ENCODE measurements at places on chromosomes 4 and X.

DNA sequence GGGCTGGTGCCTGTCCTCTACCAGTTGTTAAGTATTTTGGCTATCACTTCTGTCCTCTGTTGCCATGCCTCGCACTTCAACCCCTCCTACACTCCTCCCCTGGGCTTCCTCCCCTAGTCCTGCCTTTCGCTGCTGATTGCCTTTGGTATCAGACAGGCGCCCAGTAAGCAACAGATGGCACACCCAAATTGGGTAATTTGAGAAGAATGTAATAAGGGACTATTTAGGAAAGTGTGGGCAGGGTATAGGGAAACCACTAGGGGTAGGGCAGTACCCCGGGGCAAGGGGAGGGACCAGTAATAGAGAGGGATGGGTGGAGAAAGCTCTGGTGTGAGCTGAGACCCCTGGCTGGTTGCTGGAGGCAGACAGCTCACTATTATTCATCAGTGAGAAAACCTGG is 172.7 kb upstream of the USP9X start:
- DNase-seq: no peak

DNA sequence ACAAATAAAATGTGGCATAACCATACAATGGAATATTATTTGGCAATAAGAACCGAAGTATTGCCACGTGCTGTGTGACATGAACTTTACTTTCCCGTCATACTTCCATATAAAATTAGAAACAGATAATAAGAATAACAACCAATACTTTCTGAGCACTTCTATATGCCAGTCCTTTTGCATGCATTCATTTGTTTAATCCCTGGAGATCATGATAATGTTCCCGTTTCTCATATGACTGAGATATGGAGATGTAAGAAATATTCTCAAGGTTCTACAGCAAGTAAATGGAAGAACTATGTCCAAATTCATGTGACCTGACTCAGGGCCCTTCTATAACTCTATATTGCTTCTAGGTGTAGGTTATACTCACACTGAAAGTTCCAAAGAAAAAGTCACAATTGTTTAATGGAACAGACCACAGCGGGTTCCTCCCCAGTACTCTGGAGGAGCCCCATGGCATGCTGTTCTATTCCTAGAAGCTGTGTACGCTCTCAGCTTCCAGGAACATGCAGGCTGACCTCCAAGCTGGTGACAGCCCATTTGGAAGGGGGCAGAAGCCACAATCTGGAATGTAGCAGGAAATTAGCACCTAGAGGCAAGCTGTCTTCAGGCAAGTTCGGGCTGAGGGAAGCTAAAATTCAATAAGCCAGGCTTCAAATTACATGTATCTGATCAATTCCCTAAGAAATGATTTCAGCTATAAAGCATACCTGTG is 31.5 kb downstream of the QDPR start:
- no peak for DNase-seq

DNA sequence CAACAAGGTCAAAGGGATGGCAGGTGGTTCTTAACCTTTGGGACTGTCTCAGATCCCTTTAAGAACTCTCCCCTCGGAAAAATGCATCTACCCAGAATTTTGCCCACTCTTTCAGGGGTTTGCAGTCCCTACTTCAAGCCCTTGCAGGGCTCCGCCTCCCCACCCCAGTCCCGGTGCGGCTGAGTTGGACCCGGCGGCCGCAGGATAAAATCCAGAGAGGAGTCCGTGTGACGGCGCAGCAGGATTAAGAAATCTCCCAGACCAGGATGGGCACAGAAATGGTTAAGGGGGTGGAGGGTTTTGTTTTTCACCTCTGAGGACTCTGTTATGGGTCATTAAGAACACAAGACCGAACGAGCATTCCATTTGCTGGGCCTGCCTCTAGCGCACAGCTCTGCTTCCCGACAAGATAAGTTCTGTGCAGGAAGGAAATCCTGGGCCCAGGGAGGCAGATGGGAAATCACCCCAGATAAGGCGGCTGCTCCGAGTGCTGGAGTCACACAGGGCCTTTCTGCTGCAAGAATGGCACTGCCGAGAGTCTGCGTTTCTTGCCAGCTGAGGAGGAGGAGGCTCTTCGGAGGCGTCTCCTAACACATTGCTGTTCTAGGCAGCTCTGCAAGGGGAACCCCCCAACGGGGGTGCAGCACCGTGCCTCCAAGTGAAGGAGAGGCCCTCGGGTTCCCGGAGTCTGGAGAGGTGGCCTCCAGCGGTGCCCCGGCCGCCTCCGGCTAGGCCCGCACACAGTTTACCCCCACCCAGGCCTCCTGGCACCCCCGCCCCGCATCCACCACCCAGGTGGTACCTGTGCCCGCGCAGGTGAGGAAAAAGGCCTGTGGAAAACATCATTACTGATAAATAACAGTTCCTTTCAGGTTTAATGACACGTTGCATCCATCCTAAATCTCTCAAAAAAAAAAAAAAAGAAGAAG is 277.6 kb downstream of the BCOR start:
- peak; percentile 48 for DNase-seq

DNA sequence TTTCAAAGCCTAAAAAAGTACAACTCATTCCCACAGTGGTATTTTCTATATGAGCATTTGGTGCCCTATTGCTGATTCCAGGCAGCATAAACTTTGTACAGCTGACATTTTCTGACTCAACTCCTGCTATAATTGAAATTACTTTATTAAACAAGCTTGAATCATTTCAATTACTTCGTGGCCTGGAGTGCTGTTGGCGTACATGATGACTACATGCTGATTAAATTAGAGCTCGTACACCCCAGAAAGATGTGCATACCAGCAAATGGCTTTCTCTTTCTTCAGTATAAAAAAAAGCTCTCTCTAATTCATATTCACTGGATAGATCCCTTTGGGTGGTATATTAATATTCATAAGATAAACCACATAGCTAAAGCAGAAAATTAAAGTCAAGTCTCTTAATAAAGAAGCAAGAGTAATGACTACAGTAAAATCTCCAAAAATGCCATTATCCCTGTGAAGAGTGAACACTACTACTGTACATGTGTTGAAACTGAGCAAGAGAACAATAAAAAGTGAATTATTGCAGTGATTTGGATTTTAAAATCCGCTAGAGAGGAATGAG is 245.0 kb upstream of the IGFBP7 start:
- DNase-seq: no peak

DNA sequence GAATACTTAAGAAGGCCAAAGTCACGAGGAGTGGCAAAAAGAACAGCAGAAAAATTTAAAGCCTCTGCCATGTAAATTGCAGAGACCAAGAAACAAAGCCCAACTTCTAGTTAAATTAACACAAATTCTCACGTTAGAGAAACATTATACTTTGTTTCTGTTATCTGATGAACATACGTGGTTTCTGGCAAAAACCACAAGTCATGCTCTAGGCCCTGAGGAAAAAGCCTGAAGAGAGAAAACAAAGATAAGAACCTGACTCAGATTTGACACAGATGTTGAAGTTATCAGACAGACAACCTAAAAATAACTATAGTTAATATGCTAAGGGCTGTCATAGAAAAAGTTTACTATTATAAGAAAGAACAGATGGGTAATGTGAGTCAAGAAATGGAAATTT is 149.1 kb upstream of the PCDH10 start:
- DNase-seq: no peak

DNA sequence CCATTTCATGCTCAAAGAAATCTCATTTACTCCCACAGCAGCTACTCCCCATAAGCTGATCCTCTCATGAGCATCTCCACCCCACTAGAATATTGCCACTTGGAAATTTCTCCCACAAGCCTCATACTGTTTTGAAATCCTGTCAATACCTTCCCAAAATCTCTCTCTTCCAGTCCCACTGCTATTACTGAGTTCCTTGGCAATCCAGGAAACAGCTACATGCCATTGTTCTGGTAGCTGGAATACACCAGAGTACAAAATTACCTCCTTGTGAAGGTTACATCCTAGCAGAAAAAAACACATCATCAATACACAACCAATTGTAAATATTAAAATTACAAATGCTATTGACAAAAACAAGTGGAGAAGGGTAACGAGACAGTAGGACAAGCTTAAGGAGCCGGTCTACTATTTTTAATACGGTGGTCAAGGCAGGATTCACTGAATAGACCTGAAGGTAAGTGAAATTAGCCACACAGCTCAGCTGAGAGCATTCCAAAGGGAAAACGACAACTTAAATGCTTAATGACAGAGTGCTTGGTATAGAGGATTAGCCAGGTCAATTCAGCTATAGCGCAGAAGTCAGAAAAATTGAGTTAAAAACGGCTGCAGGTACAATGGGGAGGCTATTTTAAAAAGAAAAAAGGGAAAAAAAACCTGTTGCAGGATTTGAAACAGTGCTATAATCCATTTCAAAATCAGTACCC is 6.4 kb downstream of the RPL9 start:
- DNase-seq: no peak

DNA sequence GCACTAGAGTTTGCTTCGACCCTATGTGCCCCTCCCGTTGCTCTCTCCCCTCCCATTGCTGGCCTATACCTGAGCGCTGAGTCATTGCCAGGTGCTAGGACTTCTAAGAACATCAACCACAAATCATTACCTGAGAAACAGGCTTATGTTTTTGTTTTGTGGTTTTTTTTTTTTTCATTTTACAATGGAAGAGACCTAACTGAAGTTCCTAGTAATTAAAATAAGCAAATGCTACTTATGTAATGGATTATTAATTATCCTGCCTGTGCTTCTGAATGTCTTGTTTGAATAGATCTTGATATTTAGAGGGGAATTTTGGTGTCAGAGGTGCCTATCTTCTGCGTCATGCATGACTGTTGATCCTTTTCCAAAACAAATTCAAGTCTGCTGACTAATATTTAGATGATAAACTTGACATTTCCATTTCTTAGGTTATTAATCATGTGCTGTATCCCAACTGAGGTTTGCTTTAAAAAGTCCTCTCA is 275.4 kb upstream of the CPEB2 start:
- no peak for DNase-seq

DNA sequence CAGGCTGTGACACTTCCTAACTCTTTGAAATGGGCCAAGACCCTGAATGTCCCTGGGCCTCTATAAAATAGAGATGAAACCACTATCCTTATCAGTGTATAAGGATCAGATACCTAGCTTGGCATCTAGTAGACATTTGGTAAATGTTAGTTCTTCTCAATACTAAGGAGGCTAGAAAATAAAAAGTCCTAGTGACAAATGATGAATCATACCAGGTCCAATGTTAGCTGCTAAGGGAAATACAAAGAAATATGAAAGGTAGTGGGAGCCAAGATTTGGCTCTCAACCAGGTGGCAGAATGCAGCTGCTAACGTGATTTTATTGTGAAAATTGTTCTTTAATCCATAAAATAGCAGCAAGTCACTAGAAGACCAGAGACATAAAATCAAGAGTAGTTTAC is 19.8 kb upstream of the PPARGC1A start:
- no peak for DNase-seq

Measured in adrenal gland (tissue), 19 donors.